Stimulated activated CD8-positive, alpha-beta memory T cell treated with anti-CD3 and anti-CD28 coated beads, Interleukin-4, amount 100 ng/mL, for 1 hour (primary cell): ENCODE measurements at places on chromosomes 11 and 22.

- DNase-seq = no peak
Observed at GRCh38 chr11:5238486-5238885, 4.2 kb upstream of the HBD start.

- DNase-seq = no peak
Observed at GRCh38 chr11:45234306-45235006, 51.7 kb downstream of the SYT13 start.

DNA sequence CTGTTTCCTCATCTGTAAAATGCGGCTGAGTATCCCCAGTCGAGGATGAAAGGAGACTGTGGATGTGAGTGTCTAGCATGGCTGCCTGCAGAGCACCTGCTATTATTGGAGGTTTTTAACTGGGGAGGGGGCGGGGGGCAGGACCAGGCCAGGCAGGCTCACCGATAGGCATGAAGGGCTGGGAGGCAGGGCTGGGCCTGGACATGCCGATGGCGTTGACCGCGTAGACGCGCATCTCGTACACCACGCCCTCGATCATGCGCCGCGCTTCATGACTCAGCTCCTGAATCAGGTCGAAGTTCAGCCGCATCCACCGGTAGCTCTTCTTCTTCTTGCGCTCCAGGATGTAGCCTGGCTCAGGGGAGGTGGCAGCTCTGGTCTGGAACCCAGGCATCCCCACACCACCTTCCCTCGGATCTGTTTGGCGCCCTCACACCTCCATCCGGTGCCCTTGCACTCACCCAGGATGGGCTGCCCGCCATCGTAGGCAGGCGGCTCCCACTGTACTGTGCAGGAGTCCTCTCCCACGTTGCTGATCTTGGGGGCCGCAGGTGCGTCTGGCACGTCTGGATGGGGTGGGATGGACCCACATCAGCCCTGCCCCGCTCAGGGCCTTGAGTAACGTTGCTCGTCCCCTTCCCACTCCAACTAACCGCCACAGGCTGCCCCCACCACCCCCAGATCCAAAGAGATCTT lies 15.1 kb downstream of the MYBPC3 start:
- no peak for DNase-seq

- DNase-seq = no peak
Observed at GRCh38 chr11:93481279-93481678, 61.9 kb downstream of the SMCO4 start.

GRCh38 chr11:9711454-9712307 lies 47.8 kb downstream of the SWAP70 start:
- no peak for DNase-seq

DNA sequence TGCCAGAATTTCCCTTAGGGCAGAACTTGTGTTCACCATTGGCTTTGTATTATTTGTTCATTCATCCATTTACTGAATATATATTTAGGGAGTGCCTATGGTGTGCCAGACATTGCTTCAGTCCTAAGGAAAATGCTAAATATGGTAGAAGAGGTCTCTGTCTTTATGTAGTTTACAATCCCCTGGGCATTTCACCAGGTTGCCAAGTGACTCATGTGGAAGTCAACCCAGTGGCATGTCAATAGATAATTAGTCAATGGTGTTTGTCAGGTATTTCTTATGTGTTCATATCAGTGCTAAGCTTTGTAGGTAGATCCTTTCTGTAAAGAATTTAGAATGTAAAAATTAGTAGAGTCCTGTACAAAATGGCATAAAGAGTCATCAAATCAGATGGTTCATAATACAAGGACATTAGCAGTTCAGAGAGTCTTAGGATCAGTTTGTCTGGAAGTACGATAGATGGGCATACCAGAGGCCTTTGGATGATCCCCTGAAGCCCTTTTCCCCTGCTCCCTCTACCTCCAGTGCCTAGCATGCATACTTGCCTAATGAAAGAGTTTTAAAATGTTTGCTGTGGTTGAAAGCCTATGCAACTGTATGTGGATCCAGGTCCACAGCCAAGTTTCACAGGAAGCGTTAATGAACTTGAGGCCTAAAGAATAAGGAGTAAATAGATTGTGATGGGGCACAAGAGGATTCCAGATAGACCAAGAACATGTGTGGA lies 58.5 kb upstream of the SESN3 start:
- DNase-seq = no peak

DNA sequence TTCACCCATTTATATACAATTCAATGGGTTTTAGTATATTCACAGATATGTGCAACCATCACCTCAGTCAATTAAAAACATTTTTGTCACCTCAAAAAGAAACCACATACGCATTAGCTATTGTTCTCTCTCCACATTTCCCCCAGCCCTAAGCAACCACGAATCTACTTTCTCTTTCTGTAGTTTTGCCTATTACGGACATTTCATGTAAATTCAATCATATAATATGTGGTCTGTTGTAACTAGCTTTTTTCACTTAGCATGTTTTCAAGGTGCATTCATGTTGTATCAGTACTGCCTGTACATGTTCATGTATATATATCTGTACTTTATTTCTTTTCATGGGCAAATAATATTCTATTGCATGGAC lies 104.7 kb upstream of the RRM1 start:
- DNase-seq = no peak

DNA sequence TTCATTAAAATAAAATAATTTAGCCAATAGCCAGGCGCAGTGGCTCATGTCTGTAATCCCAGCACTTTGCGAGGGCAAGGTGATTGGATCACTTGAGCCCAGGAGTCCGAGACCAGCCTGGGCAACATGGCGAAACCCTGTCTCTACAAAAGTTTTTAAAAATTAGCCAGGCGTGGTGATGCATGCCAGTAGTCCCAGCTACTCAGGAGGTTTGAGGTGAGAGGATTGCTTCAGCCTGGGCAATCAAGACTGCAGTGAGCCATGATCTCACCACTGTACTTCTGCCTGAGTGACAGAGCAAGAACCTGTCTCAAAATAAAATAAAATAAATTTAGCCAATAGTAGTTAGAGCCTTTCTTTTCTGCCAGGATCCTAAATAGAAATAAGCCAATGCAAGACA lies 12.2 kb downstream of the HPS5 start:
- DNase-seq = no peak

DNA sequence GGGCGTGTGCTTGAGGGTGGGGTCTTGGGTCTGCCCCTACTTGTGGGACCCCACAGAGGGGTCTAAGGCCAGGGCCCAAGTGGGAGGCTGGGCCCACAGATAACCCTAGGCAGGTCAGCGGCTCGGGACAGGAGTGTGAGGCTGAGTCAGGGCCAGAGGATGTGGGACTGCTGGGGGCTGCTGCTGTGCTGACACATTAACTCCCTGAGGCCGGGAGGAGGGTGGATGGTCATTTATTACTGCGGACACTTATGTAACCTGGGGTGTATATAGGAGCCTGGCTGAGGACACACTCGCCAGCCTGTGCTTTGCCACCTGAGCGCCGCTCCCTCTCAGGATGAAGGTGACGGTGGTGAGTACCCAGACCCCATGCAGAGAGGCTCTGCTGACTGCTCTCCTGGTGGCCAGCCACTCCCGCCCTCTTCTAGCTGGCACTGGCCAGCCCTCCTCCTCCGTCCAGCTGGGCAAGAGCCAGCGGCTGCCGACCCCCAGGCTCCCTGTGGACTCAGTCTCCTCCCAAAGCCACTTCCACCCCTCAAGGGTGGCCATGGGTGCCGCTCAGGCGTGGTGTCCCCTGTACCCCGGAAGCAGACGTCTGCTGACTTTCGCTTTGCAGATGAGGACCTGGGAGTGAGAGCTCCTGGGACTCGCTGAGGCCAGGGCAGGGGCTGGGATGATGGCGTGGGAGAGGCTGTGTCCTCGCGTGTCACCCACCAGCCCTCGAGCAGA lies at the start of gene MIOX:
Gene MIOX (plus strand): TSS at position 299 of the 729 bp plus-strand sequence. CDS start 39 bp downstream, at position 338.
- DNase-seq = no peak

DNA sequence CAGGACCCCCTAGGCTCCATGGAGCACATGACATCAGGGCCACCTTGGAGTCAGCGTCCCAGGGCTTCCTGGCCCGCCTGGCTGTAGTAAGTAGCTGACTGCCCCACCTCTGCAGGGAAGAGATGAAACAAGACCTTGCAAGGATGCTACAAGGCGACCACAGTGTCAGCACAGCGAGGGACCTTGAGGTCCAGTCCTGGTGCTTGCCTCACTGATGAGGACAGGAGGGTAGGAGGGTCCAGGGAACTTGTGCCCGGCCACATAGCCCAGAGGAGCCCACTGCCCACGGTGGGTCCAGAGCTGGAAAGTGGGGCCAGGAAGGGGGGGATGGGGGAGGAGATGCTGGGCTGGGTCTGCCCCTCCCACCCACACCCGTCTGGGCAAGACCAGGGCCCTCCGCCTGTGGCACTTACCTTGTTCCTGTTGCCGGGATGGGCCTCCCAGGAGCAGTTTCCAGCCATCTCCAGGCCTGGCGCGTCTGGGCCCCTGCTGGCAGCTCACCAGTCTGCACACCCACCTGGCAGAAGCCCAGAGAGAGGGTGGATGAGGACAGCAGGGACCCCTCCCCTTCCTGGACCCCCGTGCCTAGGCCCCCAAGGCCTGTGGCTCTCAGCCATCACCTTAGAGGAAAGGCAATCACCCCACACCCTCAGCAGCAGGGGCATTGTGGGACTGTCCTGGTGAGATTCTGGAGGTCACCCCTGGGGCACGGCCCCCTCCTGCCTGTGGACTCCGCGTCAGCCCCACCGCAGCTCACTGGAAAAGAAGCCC lies 3.4 kb downstream of the MRGPRF start:
- no peak for DNase-seq

- no peak for DNase-seq
Observed at GRCh38 chr22:33529424-33530113, 390.7 kb downstream of the LARGE1 start.

DNA sequence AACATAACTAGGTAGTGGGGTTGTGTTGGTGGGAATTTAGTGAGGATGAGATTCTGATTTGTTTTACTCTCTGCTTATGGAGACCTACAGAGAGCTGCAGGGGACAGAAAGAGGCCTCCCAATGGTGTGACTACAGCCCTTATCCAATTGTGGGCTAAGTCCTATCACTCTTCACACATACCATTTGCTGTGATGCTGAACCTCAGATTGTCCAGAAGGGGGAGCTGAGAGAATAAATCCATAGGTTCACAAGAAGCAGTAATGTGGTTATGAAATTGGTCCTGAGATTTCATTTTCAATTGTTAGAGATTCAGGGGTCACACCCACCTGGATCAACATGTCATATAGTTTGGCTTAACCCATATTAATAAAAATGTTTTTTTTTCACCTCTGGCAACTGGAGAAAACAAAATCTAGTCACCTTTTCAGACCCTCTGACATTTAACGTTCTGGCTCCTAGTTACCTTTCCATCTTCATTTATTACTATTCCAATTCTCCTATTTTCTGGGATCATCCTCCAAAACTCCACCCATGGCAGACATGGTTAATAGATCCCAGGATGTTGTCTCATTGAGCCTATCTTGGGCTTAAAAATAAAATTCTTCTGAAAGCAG lies 53.3 kb upstream of the PTPN5 start:
- no peak for DNase-seq

GRCh38 chr11:105109855-105110687 lies 29.5 kb downstream of the CARD18 start:
- DNase-seq = no peak

DNA sequence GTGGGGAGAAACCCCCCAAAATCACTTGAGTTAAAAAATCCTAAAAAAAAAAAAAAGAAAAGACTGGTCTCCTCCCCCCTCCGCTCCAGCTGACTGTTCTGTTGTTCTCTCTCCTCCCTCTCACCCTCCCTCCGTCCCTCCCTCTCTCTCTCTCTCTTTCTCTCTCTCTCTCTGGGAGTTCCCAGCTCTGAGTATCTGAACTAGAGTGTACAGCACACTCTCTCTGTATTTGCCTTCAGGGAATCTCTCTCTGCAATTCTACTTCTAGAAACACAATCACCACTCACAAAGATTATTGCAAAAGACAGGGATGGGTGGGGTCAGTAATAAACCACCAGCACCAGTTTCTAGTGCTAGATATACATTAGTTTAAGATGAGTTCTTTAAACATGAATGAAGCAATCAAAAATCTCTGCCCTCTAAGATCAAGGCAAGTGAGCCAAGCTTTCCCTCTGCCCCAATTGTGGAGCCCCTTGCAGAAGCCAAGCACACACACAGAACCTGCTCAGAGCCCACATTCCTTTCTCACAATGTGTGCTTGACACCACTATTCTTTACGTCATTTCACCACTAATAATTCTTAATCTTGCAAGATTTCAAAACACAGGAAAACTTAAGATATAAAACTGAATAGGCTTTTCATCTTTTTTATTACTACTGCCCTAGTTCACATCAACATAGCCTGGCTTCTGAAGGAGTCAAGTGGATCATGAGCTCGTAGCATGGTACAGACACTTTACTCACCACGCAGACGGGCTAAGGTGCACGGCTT lies 133.5 kb downstream of the RBFOX2 start:
- DNase-seq = no peak

GRCh38 chr11:41988951-41989572 lies 529.6 kb upstream of the LRRC4C start:
- DNase-seq = no peak

DNA sequence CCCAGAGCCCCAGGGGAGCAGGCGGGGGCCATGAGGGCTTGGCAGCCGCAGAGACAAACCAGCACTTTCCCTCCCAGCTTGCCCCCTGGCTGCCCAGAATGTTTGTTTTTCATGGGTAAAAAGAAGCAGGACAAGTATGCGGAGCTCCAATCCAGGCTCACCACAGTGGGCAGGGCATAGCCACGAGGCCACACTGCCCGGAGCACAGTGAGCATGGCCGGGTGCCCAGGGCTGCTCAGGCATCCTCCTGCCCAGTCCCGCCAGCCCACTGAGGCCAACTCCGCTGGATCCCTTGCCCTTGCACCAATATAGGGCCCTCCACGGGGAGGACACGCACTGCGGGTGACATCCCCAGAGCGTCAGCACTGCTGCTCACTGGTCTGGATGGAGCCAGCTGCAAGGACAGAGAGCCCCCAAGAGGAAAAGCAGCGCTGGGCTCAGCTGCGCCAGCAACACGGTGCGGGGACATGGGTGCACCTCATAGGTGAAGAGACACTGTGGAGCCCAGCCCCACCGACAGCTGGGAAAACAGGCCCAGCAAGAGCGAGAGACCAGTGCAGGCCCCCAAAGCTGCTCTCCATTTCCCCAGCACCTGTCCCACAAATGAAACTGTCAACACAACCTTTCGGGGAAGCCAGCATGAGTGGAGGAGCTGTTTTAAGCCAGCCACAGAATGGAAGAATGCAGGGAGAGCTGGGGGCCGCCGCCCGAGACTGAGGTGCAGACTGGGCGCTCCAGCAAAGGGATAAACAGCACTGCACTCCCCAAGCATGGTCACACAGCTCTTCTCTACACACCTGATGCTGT lies 24.8 kb downstream of the ARVCF start:
- no peak for DNase-seq

DNA sequence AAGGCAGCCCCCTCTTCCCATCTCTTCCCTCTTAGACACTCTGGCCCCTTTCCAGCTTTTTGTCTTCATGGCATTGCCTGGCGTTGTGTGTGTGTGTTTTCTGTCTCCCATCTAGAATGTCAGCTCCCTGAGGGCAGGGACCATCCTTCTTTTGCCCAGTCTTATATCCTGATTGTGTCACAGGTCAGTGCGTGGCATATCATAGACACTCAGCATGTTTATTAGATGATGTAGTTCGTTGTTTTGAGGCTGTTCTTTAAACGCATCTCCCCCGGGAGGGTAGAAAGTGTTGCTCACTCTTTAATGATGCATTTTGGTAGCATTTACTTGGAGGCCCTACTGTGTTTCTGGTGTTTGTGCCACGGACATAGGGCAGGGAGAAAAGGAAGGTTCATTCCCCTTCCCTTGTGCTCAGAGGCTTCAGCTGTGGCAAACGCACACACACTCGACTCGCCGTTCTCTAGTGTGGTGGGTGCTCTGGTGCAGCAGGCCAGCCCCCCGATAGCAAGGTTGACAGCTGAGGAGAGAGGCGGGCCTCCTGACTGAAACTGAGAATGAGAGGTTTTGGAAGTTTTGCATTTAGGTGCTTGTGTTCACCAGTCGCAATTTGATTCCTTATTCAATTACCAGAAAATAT lies 60.2 kb downstream of the TNRC6B start:
- DNase-seq = no peak
